ENCODE measurements at places on chromosomes 2 and 18.

DNA sequence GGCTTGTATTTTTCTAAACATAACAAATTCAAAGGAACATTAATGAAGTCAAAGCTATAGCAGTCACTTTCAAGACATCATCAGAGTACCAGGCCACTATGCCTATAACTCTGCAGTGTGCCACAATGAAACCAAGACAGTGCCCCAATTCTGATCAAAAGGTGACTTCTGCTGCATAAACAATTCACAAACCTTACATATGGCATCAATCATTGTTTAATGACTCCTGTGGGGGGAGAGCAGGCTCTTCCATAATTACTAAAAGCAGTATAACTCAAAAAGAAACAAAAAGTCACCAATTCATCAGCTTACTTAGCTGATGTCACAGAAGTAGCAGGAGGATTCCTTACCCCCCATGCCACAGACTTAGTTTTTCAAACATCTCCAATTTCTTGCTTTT lies 15.5 kb downstream of the LPIN2 start:
- DNase-seq, result no peak

- no peak for DNase-seq
These were observed 76.9 kb upstream of the CDH20 start for GRCh38 chr18:61256291-61256690.

GRCh38 chr18:56992777-56993176 lies 154.1 kb upstream of the BOD1L2 start:
- DNase-seq, result no peak

DNA sequence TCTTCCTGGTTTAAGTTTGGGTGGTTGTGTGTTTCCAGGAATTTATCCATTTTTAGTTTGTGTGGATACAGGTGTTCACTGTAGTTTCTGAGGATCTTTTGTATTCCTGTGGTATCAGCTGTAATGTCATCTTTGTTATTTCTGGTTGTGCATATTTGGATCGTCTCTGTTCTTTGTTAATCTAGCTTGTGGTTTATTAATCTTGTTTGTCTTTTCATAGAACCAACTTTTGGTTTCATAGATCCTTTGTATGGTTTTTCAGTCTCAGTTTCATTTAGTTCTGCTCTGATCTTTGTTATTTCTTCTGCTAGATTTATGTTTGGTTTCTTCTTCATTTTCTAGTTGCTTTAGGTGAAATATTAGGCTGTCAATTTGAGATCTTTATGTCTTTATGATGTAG lies 202.4 kb upstream of the ZSWIM2 start:
- no peak for DNase-seq

- DNase-seq, result no peak
These were observed 410.4 kb downstream of the DSC3 start for GRCh38 chr18:30632071-30632698.

All from anterior cingulate cortex (tissue), 58 donors.